ENCODE measurements at places on chromosomes 6 and 20.

GRCh38 chr6:15472621-15473020 lies 190.2 kb downstream of the DTNBP1 start:
- DNase-seq, result no peak

GRCh38 chr6:46605091-46605797 lies 47.4 kb downstream of the CYP39A1 start:
- DNase-seq, result no peak

GRCh38 chr6:63114610-63115211 lies 96.6 kb upstream of the FKBP1C start:
- no peak for DNase-seq

DNA sequence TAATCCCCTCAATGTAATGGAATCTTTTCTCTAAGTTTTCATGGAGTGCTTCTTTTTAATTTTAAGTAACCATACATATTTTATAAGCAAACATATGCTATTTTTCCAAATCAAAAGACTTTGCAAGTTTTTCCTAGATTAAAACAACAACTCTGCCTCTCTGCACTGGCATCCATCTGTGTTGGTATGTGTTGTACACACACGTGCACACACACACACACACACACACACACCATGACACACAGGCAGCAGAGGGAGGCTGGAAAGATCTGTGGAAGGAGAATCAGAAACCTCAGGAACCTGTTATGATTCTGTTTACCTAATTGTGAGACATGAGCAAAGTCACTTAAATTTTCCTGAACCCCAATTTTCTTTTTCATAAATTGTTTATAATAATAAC lies 295.0 kb upstream of the PRDM1 start:
- no peak for DNase-seq

DNA sequence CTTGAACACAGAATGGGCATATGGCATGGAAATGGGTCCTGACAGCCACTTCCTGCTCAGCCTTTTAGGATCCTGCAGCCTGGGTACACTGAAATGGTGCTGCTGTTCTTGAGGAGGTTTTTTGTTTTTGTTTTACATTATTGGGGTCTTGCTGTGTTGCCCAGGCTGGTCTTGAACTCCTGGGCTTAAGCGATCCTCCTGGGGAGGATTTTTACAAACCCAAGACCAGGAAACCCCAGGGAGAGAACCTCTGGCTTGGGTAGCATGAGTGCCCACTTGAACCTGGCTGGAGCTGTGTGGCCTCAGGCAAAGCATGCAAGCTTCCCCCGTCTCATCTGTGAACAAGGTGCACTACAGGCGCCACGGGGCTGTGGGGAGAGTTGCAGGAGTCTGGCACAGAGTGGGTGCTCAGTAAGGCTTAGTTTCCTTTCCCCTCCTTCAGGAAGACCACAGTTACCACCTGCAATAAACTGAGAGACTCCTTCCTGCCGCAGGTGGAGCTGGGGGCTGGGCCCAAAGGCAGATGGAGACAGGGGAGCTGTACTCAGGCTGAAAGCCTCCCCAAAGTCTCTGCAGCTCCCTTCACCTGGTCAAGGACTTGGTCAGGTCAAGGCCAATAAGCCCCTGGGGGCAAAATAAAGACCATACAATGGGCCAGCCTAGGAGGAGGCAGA lies 1.8 kb downstream of the SLA2 start:
- peak; percentile 78 for DNase-seq

DNA sequence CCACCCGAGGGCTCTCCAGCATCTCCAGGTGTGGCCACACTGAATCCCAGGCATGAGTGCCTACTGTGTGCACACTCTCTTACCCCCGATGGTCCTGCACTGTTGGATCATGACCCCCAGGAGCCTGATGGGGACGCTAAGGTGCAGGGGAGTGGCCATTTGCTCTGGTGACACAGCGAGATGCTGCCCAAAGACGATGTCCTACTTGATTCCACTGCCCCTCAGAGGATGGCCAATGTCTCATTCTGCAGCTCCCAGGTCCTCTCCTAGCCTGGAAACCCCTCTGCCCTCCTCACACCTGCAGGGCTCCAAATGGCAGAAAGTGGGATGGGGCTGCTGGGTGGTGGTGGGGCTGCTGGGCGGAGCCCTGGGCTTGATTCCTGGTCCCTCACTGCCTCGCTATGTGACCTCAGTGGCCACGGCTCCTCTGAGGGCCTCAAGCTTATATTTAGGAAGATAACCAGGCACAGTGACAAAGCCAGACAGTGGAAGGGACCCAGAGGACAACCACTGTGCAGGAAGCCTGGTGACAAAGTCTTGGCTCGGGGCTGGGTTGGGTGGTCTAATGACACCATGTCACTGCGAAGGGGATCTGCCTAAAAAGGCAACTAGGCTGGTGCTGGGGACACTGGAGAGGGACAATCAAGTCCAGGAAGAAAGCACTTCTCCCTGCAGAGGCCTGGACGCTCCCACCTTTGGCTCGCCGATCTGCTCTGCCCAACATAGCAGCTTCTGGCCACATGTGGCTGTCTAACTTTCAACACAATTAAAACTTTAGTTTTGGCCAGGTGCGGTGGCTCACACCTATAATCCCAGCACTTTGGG lies 28.4 kb downstream of the TGM2 start:
- DNase-seq, result no peak

DNA sequence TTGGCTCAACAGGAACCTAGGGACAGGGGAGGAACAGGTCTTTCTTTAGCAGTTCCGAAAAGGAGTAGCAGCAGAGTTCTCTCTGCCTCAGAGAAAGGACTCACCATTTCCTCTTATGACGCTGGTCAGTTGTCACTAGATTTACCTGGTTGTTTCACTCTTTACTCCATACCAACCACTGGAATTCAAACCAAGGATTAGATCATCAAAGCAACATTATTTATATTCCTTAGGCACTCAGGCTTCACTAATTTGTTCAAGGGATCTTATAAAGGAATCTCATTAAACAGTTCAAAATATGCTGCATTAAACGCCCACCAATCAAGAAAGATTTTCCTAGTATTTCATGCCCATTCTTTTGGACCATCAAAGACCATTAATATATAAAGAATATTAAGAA lies 1129.5 kb upstream of the MAP3K7 start:
- no peak for DNase-seq

DNA sequence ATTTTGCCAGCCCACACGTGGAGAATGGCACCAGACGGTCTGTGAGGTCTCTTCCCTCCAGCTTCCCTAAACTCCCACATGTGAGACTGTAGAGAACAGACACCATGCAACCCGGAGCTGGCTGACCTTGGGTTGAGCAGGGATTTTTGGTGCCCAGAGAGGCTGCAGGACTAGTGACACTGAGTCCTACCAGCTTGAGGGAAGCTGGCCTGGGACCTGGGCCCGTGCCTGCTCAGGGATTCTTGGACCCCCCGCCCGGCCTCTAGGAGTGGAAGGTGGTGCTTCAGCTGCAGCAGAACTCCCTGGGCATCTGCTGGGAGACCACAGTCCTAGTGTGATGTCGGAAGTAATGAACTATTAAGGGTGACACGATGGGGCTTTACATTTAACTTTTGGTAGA lies 3.2 kb downstream of the PSMG4 start:
- DNase-seq, result no peak

- DNase-seq, result no peak
Measured at GRCh38 chr6:26157251-26158075, 70.2 kb downstream of the HFE start.

GRCh38 chr20:25057234-25058050 lies 497 bp downstream of the ACSS1 start:
- DNase-seq, result peak; percentile 82

GRCh38 chr20:51953731-51954340 lies 151.5 kb upstream of the SALL4 start:
- DNase-seq, result no peak

DNA sequence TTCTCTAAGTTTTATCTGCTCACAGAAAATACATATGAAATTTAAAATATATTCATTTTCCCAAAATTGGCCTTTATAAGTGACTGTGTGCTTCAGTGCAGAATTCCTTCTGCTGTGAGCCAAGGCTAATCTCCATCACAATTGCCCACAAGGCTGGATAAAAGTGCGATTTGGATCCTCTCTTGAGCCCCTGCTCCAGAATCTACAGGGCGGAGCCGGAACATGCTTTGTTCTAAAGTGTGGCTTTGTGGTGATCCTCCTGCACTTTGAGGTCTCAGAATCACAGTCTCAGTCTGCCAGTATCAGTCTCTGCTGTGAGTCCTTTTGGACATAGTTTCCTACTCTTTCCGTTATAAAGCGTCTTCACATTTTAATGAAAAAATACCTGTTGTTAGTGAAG lies 28.9 kb downstream of the SMOC2 start:
- DNase-seq, result no peak

GRCh38 chr6:164845773-164846172 lies 463.6 kb downstream of the C6orf118 start:
- no peak for DNase-seq

DNA sequence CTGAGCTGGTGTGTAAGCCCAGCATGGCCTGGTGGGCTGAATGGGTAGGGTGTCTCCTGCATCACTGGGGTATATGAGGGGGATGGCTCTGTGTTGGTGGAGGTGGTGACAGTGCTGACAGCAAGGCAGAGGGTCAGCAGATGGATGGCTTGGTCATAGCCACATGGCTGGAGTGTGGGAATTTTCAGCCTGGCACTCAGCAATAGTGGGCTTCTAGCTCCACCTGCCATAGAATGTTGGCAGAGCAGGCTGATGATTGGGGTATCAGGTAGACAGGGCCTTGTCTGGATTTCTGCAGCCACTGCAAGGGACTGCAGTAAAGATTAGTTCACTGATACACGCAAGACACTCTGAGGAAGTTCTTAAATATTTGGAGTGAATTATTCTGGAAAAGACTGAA lies 137.5 kb upstream of the BACH2 start:
- no peak for DNase-seq

All from stimulated activated CD4-positive, alpha-beta T cell treated with anti-CD3 and anti-CD28 coated beads, Interleukin-15, amount 100 ng/mL, for 24 hours (primary cell).